Fibroblast of the conjunctiva (primary cell): ENCODE measurements at places on chromosomes 3 and 15.
A peak's percentile ranks its signal among the peaks of the same experiment; 100 is the strongest.

- DNase-seq = no peak
Measured at GRCh38 chr3:100830931-100831330, 121.6 kb downstream of the TFG start.

DNA sequence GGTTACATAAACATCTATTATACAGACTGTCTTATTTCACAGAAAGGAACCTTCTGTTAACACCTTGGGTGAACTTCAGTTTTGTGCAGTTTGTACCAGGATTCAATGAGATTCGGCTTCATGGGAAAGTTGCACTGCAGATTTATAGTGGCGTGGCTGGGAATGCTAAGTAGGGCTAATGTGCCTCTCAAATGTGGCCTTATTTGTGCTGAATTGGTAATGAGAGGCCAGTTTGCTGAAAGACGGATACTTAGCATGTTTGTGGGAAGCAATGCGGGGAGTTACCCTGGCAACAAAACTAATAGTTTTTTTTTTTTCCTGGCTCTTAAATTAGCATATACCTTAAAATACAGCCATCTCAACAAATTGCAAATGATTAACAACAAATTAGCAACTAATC, 28.6 kb upstream of the CEMIP start:
- no peak for DNase-seq

- no peak for DNase-seq
Measured at GRCh38 chr3:138404121-138404520, 30.3 kb upstream of the ESYT3 start.

GRCh38 chr3:48429960-48430707, at the start of gene PLXNB1:
TSS of gene PLXNB1 (minus strand) at chr3:48430086. CDS start at chr3:48424611, 5,475 bp downstream.
- peak; percentile 42 for DNase-seq

DNA sequence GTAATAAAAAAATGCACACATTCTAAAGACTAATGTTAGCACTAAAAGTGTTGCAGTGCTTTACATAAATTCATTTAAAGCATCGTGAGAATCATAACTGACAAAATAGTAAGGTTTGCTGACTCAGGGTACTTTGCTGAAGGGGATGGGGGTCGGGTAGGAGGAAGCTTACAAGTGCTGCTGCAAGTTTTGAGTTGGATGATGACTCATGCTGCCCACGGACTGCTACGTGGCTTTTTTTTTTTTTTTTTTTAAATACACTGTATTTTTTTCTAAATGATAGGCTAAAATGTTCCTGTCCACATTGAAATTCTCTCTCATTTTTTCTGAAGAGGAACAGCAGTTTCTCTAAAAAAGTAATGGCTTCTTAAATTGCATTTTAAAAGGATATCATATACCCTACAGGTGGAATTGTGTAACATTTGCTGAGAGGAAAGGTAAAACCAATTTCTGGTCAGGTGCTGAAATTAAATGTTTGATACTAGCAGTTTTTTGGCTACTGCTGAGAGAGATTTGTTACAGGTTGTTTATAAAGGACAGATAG, 2.2 kb downstream of the MAPK6 start:
- peak; percentile 95 for DNase-seq

GRCh38 chr15:28899061-28899738, 13.4 kb downstream of the APBA2 start:
- no peak for DNase-seq

- no peak for DNase-seq
Measured at GRCh38 chr3:73580343-73580742, 44.4 kb downstream of the PDZRN3 start.

DNA sequence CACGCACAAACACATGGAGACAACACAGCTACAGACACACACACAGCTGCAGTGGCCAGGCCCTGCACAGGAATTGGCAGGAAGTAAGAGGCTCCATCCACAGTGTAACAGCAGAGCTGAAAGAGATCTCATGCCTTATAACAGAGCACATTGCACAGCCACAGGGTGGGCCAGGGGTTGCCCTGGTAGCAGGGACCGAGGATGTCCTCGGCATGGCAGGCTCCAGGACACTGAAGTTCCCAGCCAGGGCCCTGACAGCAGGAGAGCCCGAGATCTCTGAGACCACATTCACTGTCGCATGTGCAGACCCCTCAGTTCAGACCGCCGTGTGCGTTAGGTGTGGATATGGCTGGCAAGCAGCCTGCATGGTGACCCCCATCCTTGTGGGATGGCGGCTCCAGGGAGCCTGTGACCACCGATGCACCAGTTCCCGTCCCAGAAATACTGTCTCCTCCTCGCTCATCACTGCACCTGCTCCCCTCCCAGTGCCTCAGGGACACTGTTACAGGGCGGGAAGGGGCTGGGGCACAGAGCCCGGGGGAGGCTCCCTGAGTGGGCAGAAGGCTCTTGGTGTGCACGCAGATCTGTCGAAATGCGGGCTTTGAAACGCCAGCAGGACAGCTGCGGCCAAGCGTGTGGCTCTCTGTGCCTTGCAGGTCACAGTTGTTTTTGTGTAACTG, 1.5 kb upstream of the OCA2 start:
- no peak for DNase-seq

DNA sequence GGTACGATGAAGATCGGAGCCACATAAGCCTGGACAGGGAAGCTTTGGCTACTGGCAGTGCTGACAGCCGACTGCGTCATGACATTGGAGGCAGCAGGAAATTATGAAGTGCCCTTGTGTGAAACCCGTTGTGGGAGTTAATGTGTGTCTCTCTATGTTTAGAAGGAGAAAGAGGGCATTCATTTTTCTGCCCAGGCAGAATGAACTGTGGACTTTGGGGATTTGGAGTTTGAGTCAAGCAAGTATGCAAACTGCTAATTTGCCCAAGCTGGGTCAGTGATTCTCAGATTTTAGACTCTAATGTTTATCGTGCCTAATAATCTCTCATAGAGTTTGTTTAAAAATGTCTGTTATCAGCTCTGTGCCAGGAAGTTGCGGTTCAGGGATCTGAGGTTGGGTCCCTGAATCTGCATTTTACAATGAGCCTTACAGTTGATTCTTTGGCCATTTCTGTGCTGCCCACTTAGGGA, 5.6 kb downstream of the CTXND1 start:
- no peak for DNase-seq

DNA sequence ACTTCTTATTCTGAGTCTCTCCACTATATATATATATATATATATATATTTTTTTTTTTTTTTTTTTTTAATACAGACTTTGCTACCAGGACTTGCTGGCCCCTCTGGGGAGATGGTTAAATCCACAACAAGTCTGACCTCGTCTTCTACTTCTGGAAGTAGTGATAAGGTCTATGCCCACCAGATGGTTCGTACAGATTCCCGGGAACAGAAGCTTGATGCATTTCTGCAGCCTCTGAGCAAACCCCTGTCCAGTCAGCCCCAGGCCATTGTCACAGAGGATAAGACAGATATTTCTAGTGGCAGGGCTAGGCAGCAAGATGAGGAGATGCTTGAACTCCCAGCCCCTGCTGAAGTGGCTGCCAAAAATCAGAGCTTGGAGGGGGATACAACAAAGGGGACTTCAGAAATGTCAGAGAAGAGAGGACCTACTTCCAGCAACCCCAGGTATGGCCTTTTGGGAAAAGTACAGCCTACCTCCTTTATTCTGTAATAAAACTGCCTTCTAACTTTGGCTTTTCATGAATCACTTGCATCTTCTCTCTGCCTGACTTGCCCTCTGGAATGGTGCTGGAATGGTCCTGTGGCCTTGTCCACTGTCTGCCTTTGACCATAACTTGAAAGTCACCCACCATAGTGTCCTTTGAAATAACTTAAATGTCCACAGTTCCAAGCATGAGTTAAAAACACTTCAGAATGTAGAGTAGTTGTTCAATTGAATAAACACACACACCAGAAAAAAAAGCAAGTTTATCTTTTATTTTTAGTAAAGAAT, 32.4 kb downstream of the MLH1 start:
- DNase-seq = no peak

DNA sequence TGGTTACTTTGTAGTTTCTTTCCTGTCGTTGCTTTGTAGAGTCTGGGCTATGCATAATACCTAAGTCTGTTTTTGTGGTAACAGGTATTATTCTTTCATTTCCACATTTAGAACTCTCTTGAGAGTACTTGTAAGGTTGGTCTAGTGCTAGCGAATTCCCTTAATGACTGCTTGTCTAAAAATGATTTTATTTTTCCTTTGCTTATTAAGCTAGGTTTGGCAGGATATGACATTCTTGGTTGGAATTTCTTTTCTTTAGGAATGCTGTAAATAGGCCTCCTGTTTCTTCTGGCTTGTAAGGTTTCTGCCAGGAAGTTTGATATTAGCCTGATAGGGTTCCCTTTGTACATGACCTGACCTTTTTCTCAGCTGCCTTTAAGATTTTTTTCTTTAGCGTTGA, 70.1 kb upstream of the SGO1 start:
- DNase-seq = no peak

DNA sequence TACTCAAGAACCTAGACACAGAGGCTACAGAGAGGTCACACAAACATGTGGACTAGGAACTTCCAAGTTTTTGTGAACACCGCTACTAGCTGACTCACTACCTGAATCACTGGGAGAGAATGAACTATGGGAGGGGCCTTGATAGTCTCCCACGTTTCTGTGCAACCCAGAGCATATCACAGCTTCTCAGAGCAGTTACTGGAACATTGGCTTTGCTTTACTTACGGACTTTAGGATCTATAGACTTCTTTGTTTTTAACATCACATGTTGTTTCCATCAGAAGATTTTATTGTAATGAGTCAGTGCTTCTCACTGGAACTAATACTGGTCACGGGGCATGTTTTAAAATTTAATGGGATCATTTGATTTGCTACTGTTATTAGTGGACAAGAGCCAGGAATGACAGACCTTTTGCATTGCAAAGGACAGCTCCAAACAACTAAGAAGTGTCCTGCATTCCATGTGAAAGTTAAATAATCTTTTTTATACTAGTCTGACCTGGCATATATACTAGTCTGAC, 35.6 kb downstream of the RTP4 start:
- peak; percentile 74 for DNase-seq

DNA sequence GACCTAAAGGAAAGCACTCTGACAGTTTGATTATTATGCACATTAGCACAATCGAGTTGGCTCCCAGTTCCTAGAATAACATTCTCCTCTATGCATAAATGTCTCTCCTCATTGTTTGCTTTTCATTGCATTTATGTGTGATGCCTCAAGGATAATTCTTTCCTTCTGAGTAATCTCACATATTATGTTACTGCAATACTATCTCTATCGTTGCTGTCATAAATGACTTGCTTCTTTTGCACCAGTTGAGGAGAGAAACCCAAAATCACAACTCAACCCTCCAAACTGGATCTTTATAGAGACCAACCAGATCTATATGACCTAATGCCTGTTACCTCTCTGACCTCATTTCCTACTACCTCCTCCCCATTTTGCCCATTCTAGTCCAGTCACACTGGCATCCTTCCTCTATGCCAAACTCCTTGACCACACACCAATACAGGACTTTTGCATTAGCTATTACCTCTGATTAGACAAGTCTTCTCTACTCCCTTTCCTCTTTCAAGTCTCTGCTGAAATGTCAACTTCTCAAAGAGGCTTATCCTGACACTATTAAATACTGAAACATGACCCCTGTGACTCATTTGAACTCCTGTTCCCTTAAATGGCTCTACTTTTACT, 1026.0 kb downstream of the TUSC7 start:
- DNase-seq = peak; percentile 64

- DNase-seq = no peak
Measured at GRCh38 chr15:85726454-85726853, 68.3 kb downstream of the KLHL25 start.

DNA sequence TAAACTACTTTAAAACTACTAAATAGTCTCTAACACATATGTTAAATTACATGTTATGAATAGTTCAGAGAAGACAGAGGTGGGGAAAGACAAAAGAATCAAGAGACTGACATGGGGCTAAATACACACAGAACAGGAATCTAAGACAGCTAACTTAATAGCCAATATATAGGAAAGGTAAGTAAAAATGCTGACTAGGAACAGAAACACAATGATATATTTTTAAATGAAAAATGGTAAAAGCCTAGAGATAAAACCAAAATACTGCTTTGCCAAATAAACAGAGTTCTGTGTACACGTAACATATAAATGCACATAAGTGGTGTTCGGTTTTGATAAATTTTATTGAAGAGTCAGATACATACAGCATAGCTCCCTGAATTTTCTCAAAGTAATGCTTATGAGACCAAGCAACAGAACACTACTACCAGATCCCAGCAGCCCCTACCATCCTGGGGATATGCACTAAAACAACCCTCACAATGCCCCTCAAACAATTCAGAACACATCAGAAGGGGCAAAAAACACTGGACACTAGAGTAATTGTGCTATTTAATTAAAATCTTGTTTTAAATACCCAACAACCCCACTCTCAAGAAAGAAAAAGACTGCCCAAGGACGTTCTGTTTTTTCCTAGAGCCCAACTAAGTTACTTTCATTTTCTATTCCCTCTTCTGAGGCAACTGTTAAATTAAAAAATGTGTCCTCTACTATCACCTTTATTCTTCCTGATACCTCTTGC, 121.1 kb downstream of the ADAM10 start:
- no peak for DNase-seq

GRCh38 chr3:22115581-22115980, 364.6 kb upstream of the ZNF385D start:
- no peak for DNase-seq

GRCh38 chr15:88133795-88134194, 122.7 kb downstream of the NTRK3 start:
- no peak for DNase-seq

DNA sequence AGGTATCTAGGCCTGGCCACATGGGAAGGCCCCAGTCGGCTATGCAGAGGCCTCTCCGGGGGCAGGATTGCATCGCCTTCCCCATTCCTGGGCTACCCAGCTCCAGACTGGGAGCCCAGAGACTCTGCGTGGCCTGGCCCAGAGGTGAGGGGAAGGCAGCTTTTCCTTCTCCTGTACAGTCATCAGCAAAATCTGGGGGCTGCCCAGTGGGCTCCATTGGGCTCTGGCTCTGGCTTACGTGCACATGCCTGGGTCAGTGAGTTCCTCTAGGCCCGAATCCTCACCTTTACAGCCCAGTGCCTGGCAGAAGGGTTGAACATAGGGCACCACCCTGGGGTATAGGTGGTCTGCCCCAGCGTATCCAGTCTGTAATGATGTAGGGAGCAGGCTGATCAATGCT, 3.9 kb upstream of the ANKRD63 start:
- DNase-seq = no peak

DNA sequence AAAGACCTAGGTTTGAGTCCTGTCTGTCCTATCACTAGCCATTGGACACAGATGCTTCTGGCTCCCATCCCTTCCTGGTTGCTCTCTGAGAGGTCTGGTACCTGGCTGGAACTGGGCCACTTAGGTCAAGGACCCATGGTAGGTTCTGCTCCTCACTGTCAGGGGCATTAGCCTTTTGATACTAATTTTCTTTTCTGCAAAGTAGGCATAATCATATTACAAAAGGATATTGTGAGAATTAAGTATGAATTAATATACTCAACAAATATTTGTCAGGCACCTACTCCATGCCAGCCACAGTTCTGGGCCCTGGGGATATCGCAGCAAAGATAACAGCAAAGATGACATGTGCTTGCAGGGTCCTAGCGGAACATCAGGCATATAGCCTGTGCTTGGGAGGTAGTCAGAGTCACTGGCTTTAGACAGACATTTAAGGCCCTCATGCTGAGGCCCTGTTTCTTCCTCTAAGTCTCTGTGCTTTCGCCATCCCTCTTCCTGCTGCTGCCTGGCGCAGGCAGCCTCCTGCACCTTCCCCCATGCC, 25.6 kb upstream of the LCTL start:
- DNase-seq = no peak

- DNase-seq = no peak
Measured at GRCh38 chr3:182165234-182165633, 453.5 kb downstream of the SOX2 start.

GRCh38 chr3:143810953-143811265, 37.4 kb downstream of the SLC9A9 start:
- no peak for DNase-seq

- DNase-seq = no peak
Measured at GRCh38 chr15:91634179-91634578, 219.3 kb upstream of the SLCO3A1 start.
